Stimulated activated CD4-positive, alpha-beta T cell treated with anti-CD3 and anti-CD28 coated beads, Interleukin-4, amount 100 ng/mL, for 1 hour (primary cell): ENCODE measurements at places on chromosomes 13 and 19.

- no peak for DNase-seq
These were observed 25.2 kb downstream of the NLRP9 start for GRCh38 chr19:55712804-55713631.

GRCh38 chr13:39688699-39689405 lies 33.4 kb downstream of the COG6 start:
- DNase-seq: no peak

DNA sequence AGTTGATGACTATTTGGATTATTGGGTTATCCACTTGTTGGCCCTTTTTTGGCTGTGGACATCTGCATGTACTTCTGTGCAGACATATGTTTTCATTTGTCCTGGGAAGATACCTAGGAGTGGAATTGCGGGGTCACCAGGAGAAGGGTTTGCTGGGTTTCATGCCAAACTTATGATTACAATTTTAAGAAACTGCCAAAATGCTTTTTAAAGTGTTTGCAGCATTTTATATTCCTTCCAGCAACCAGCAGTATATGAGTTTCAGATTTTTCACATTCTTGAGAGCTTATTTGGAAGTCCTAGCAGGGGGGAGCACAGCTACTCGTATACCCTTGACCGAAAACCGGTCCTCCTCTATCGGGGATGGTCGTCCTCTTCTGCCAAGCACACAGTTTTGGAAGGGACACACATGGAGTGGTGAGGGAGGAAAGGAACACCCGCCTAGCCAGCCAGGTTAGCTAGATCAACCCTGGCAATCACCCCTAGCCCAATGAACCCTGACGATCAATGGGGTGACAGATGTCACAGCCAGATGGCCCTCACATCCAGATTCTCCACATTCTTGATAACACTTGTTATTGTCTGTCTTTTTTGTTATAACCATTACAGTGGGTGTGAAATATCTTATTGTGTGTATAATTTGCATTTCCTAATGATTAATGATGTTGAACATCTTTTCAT lies 26.7 kb upstream of the RNF113B start:
- no peak for DNase-seq

DNA sequence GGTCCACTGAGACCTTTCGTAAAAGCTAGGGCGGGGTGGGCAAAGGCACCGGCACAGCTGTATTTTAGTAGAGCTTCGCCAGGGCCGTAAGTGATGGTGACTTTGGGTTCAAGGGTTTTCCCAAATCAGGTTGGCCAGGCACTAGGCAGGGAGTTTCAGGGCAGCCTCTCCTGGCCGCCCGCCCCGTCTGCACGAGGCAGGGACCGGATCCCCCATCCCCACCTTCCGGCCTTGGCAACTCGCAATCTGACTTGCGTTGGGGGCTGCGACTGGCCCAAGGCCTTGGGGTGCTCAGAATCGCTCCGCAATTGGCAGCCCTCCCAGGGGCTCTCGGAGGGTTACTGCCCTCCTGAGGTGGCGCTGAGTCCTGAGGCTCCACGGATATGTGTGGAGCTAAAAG lies 4.1 kb upstream of the ZIC5 start:
- no peak for DNase-seq

DNA sequence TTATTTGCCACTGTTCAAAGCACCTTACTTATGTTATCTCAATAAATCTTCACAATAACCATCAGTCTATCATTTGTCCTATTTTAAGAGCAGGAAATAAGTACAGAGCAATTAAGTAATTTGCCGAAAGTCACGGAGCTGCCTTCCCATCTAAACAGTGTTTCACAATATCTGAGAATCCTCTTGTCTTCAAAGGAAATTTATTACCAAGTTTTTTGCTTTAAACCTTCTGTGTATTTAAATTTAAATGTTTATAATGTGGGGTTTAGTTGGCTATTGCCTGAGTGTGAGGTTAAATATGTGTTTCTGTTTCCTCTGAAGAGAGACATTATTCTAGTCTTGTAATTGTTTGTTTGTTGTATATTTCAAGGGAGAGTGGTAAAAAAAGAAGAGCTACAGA lies 633.1 kb downstream of the EFNB2 start:
- no peak for DNase-seq

DNA sequence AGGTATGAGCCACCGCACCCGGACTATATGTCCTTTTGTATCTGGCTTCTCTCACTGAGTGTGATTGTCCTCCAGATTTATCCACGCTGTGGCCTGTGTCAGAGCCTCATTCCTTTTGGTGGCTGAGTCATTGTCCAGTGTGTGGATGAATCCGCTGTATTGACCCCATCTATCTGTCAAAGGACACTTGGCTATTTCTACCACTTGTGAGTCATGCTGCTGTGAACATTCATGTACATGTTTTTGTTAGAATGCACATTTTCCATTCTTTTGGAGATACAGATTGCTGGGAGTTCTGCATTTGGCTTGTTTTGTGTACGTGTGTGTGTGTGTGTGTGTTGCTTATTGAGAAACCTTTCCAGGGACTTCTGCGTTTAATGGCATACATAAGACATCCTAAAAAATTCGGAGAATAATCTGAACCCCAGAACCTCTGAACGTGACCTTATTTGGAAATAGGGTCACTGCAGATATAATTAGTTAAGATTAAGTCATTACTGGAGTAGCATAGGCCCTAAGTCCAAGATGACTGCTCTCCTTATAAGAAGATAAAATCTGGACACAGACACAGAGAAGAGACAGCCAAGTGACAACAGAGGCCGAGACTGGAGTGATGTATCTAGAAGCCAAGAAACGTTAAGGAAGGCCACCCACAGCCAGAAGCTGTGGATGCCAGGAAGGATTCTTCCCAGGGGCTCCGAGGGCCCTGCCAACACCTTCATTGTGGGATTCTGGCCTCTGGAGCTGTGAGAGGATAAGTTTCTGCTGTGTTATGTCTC lies 4.9 kb upstream of the GIPC3 start:
- no peak for DNase-seq

DNA sequence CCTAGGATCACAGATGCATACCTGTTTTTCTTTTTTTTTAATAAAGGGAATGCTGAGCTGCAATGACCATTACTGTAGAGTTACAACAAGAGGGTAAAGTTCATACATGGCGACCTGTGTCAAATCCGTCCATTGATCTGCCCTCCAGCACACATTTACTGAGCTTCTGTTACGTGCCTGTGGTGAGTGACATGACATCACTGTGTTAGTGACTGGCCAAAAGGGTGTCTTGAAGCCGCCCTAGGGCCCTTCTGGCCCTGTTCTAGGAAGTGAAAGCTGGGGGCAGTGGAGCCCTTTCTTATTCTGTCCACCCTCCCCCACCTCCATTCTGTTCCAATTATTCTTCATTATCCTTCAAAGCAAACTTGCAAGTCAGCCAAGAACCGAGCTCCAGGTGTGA lies 66.3 kb downstream of the ZIC5 start:
- DNase-seq: no peak

DNA sequence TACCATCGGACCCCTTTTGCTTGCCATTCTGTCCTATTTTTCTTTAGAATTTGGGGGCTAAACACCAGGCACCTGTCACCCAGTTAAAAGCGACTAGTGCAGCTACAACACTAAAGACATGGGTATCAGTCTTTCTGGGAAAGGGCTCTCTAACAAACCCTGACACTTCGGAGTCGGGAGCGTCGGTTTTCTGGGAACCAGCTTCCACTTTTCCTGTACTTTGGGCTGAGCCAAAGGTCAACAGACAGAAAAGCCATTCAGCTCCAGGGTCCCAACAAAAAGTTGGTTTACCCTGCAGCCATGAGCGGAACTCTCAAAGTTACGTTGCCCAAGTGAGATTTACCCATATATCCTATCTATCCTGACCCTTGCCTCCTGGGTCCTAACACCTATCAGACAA lies 337.0 kb upstream of the SLITRK5 start:
- DNase-seq: no peak

DNA sequence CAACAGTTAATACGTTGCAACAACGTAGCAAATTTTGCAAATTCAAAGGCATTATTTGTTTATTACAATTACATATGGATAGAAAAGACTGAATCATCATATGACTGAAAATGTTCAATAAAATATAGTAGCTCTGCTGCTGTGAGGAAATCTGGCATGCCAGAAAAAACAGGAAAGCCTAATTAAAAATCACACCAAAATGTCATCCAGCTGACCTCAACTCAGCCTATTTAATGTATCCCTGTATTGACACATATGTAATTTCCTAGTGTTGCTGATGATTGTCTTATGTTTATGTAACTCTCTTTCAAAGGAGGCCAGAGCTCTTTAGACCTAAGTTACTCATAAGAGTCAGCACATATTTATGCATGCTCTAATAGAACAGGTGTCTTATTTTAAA lies 495.0 kb downstream of the PCDH17 start:
- DNase-seq: no peak

DNA sequence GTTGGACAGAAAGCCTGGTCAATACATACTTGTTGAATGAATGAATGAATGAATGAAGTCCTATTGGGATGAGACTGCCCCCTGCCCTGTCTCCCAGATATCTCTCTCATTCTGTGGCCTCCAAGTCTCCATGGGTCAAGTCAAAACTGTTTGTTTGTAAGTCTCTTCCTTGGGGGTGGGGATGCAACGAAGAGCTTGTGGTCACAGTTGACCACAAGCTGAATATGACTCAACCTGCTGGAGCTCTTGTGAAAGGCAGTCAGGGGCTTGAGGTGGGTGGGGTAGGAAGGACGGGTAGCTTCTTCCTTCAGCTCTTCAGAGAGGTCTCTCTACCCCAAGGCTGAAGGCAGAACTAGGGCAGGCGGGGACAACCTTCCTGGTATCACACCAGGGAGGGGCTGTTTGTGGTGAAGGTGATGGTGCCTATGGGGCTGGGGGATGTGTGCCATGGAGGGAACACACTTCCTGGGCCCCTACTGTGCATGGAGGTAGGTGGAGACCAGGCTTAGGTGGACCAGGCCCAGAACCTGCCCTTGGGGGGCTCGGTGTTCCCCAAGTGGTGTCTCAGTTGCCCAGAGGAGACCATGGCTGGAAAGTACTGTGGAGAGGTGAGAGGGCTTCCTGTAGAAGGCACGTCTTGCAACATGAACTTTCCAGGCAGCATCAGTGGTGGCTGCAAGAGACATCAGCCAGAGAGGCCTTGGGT lies 8.0 kb downstream of the MYO1F start:
- DNase-seq: peak; percentile 29

- DNase-seq: no peak
These were observed 49.3 kb downstream of the UFM1 start for GRCh38 chr13:38398711-38399493.

DNA sequence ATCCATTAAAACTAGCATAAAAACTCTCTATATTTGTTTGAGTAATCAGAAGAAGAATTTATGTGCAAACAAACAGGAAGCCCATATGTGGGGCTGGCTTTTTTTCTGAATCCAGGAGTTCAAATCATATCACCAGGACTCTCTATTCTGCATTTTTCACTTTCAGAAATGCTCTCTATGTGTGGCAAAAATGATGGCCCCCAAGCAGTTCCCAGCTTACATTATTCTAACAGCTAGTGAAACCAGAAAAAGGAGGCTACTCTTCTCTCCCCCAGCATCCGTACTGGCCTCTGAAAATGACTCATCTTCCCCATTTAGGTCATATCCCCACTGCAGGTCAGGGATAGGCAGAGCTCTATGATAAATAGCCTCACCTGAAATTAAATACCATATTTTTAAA lies 20.4 kb downstream of the RBM26 start:
- no peak for DNase-seq

- DNase-seq: no peak
These were observed 287.0 kb downstream of the FGF9 start for GRCh38 chr13:21957833-21958232.

- DNase-seq: no peak
These were observed 110.8 kb upstream of the PABPC3 start for GRCh38 chr13:24985107-24985506.

DNA sequence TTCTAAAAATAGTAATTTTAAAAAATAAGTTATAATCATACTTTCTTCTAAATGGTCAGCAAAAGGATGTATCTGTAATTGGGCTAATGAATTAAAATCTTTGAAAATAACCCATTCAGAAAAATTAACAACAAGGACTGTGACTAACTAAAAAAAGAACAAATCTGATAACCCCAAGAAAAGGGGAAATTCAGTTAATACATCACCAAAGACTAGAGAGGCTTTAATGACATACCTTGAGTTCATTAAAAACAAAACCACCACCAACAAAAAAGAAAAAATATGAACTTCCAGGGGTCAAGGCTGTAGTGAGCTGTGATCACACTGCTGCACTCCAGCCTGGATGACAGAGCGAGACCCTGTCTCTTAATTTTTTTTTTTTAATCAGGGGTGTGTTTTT lies 121.8 kb downstream of the TBC1D4 start:
- DNase-seq: no peak

DNA sequence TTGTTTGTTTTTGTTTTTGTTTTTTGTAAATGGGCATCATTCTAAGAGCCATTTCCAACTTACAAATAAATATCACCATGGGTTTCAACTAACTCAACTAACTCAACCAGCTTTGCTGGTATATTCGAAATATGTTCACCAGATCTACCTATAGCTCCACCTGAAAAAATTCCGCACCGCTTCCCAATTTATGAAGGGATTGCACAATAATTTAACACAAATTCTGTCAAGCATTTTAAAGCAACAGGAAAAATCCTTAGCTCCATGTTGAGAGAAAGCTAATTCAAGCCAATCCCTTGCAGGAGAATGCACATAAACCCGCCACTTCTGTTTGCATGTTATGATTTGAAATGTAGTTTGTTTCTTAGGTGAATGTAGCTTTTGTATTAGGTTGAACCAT lies 417.8 kb downstream of the EFNB2 start:
- no peak for DNase-seq

GRCh38 chr19:11577451-11578257 lies at the start of gene ACP5:
ACP5 (minus strand) TSS chr19:11577645; CDS start chr19:11577317, 328 bp downstream.
- no peak for DNase-seq

GRCh38 chr13:44231786-44232516 lies 141.7 kb upstream of the SERP2 start:
- DNase-seq: peak; percentile 13

DNA sequence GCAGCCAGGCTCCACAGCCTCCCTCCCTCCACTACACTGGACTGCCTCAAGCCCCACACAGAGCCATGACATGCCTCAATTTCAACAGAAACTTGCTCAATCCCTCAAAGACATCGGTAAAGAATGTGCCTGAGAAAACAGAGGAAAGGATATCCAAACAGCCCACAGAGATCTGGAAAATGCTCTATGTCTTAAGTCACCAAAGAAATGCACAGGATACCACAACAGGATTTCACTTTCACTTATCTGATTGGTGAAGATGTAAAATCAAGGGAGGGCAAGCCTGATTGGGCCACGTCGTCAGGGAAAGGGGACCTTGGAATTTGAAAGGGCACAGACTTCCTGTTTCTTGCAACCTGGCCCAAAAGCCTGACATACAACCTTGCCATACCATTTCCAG lies 14.2 kb downstream of the CACNA1A start:
- DNase-seq: no peak

DNA sequence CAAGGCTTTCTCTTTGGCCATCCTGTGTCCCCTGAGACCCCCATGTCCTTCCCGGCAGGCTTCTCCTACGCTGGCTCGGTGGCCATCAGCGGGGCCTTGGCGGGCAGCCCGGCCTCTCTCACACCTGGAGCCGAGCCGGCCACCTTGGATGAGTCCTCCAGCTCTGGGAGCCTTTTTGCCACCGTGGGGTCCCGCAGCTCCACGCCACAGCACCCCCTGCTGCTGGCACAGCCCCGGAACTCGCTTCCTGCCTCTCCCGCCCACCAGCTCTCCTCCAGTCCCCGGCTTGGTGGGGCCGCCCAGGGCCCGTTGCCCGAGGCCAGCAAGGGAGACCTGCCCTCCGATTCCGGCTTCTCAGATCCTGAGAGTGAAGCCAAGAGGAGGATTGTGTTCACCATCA lies 14.2 kb downstream of the PLEKHJ1 start:
- no peak for DNase-seq

GRCh38 chr13:40968416-40969000 lies 50.6 kb downstream of the ELF1 start:
- DNase-seq: no peak
